ENCODE measurements at places on chromosomes 4 and X. TPM values are rescaled to one million over a fixed set of nuclear protein-coding genes. Genes with fewer than 3 reads are reported as not detected.

Gene TNMD
- 40.1 TPM for polyA plus RNA-seq

DNA sequence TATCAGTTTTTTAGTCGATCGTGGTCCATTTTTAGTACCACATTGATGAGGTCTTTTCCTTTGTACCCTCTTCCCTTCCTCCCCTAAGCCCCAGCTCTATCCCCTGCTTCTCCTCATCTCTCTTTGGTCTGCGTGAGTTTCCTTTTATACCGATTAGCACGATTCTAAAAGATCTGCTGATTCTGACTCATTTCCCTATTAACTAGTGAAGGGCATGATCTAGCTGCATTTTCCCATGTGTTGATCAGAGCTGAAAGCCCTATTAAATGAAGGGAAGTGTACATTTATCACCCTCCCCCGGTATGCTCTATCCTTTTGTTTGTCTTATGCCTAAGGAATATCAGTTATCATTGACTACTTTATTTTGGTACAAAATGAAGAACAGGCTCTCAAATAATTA is 181.7 kb upstream of the NPY2R start:
- no peak for DNase-seq

Gene SPANXD
- not detected for polyA plus RNA-seq

Gene GAGE12J
- polyA plus RNA-seq = not detected

Gene TMPRSS11B
- polyA plus RNA-seq = 0.08 TPM

GRCh38 chrX:23385242-23385641 is 50.6 kb downstream of the PTCHD1 start:
- no peak for DNase-seq

Gene SLC49A3
- 19.1 TPM for polyA plus RNA-seq

Gene MAPK10
- polyA plus RNA-seq = 2.8 TPM

- DNase-seq = no peak
These were observed 56.3 kb upstream of the NOCT start for GRCh38 chr4:138959097-138959815.

DNA sequence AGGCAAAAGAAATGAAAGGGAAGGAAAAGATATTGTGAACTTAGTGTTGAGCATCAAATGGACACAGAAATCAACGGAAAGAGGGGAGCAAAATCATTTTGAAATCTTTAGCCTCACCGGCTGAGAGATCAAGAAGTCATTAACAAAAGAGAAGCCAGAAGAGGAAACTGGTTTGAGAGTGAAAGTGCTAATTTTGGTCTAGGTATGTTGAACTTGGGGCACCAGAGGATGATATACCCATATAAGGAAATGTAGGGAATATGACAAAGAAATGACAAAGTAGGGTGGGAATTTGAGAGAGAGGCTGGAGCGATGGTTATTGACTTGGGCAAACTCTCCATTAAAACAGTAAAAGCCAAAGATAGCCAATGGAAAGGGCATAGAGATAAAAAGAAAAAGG is 183.4 kb upstream of the ATOH1 start:
- DNase-seq = no peak

DNA sequence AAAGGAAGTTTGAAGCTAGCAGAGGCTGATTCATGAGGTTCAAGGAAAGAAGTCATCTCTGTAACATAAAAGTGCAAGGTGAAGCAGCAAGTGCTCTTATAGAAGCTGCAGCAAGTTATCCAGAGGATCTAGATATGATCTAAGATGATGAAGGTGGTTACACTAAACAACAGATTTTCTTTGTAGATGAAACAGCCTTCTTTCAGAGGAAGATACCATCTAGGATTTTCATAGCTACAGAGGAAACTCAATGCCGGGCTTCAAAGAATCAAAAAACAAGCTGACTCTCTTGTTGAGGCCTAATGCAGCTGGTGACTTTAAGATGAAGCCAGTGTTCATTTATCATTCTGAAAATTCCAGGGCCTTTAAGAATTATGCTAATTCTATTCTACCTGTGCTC is 28.8 kb downstream of the NR0B1 start:
- DNase-seq = no peak

Gene GPR82
- polyA plus RNA-seq = 0.13 TPM

Gene ARHGAP36
- polyA plus RNA-seq = 522 TPM

GRCh38 chr4:128574706-128575105 is 234.8 kb upstream of the JADE1 start:
- no peak for DNase-seq

Gene CXorf49
- polyA plus RNA-seq = not detected

Gene PIN4
- polyA plus RNA-seq = 26.2 TPM

GRCh38 chr4:27024805-27025204 is 164.2 kb downstream of the STIM2 start:
- no peak for DNase-seq

Gene CTAG1B
- polyA plus RNA-seq = not detected

GRCh38 chr4:67886281-67886680 is 2.5 kb upstream of the TMPRSS11D start:
- no peak for DNase-seq

DNA sequence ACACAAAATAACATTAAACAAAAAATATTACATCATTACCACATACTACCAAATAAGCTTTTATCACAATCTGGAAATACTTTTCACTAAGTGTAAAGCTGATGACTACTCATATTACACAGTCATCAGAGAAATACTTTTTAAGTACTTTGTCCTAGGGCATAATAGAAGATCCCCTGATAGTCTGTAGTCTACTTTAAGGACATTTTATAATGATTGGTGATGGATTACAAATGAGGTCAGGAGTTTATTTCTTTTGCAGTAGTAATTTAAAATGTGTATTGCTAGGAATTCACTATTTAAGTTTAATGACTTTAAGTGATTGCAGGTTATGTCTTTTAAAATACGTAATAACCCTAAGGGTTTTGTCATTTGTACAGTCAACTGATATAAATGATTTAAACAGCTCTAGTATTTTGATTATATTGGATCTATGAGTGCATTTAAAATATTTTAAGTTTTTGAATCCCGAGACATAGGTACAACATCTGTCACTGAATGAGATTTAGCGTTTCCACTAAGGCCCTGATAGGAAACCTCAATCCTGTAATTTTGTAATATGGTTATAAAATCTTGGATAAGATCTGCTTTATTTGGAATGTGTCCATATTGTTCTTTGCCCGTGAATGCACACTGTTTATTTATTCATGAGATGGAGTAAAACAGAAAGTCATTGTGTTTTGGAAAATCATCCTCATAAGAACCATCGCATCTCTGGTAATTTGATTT is 189.5 kb downstream of the ARAP2 start:
- no peak for DNase-seq

DNA sequence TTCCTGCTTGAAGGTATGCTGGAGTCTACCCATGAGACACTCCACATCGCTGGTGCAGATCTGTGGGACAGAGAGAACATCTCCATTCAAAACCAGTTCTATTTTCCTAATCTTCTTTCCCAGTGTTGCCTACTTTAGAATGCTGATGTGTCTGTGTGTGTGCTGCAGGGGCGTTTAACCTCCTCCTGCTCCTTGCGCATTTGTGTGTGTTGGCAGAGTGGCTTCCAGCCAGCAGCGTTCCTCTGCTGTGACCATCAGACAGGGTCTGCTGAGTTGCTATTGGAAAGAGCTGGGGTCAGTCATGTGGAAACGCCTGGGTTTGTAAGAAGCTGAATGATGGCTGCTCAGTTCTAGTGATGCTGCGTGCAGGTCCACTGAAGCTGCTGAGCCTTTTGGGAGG is 223.6 kb downstream of the RBMX2 start:
- no peak for DNase-seq

GRCh38 chr4:150525321-150525868 is 56.6 kb upstream of the MAB21L2 start:
- DNase-seq = no peak

GRCh38 chr4:147786031-147786430 is 54.1 kb downstream of the ARHGAP10 start:
- no peak for DNase-seq

Gene CLDN22
- not detected for polyA plus RNA-seq

DNA sequence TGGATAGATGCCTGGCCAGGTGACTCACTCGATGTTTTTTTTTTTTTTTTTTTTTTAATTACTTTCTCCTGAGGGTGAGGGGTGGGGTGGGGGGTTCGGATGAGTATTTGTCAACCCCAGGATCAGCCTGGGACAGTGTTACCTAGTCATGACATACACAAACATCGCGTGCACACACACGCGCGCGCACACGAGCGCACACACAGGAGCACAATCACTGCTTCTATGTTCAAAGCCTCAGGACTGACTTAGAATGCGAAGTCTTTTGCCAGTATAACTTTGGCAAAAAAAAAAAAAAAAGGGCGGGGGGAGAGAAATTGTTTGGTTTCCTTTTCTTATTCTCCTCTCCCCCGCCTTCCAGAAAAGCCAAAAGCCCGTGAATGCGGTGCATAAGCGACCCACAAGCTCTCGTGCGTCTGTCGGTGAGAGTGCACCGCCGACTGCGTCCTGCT is 115.0 kb upstream of the TEX13C start:
- DNase-seq = peak; percentile 21

GRCh38 chrX:2781698-2782097 is 29.9 kb downstream of the XG start:
- DNase-seq = no peak

Gene SNCA
- 9.6 TPM for polyA plus RNA-seq

- peak; percentile 69 for DNase-seq
These were observed at the start of gene TMSB15A for GRCh38 chrX:102515975-102516941. Gene TMSB15A (minus strand): TSS chrX:102516739.

GRCh38 chrX:39551762-39552161 is 546.0 kb downstream of the BCOR start:
- DNase-seq = no peak

Gene SOD3
- polyA plus RNA-seq = 30.0 TPM

GRCh38 chr4:36761607-36762006 is 480.2 kb downstream of the DTHD1 start:
- DNase-seq = no peak

DNA sequence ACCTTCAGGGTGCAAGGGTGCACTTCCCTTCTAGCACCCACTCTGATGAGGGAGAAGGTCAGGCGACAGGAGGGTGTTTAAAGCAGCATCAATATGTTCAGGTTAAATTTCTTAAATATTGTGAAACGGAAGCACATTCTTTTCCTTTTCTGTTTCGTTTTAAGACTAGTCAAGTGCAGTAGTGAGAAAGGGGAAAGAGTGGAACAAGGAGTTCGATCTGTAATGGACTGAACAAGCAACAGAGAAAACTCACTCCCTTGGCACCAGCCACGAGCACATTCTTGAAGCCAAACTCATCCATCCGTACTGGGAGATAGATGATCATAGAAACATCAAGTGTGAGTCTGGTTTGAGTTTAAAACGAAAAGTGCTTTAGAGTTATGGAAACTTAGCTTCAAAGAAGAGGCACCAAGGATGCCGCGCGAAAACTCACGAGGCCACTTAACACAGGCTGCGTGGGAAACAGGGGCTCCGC is 815 bp downstream of the FAM53A start:
- DNase-seq = peak; percentile 33

Gene IL2RG
- 1.8 TPM for polyA plus RNA-seq

DNA sequence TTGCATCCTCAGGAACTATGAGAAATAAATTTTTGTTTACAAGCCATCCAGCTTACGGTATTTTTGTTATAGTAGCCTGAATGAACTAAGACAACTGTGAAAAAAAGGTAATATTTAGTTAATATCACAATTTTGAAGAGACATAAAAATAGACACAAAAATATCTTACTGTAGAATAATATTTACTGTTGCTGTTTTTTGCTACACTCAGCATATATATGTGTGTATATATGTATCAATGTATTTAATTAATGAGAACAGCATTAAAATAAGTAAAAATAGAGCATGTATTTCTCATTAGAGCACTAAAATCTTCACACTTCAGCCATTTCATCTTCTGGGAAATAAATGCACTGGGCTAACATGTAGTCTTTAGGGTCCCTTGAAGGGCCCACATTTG is 24.6 kb downstream of the PPP3CA start:
- no peak for DNase-seq

GRCh38 chr4:102299354-102300107 is 45.8 kb downstream of the SLC39A8 start:
- DNase-seq = peak; percentile 14

GRCh38 chr4:82508806-82509428 is 52.9 kb downstream of the TMEM150C start:
- peak; percentile 56 for DNase-seq

Gene MTCP1
- polyA plus RNA-seq = 14.7 TPM

Gene TSPAN6
- polyA plus RNA-seq = 24.8 TPM

Gene RRH
- polyA plus RNA-seq = 0.53 TPM

Gene LRCH2
- 3.8 TPM for polyA plus RNA-seq

DNA sequence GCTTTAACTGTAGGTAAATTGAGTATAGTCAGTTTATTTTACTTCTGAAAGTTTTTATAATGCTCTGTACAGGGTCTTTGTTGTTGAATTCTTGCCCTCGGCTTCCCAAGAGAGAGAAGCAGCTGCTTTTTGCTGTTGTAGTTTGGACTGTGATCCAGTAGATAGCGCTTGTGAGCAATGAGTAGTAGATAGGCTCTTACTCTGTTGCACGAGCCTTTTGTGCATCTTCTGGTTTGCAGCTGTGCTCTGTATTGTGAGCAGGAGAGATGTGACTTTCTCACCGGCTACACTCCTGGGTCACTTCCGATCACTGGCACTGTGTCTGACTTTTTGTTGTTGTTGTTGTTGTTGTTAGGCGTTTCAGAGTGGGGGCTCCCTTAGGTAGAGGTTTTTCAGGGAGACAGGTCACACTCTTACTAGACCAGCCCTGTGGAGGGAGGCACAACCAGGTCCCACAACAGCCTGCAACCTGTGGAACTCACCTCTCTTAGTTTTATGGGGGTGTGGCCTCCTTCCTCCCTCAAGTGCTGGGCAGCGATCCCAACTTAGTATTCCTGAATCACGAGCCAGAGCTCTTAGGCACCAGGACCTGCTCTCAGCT is 822.1 kb upstream of the GALNTL6 start:
- DNase-seq = no peak

Gene MAGEE2
- 0.35 TPM for polyA plus RNA-seq

DNA sequence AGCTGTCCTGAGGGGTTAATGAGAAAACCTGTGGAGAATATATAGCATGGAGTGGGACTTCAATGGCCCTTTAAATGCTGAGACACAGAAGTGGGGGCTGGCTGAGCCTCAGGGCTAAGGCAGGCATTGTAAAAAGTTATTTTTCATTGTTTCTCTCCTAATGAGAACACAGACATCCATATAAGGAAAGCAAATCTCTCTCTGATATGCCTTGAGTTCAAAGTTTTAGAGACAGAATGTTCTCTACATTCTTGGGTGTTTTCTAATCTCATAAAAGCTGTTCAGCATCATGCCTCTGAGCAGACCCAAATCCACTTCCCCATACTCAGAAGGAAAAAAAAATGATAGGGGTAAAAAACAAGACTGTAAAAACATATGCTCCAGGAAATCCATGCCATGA is 16.8 kb upstream of the RAB40A start:
- no peak for DNase-seq

GRCh38 chr4:83269256-83269655 is 15.3 kb downstream of the COQ2 start:
- DNase-seq = no peak

DNA sequence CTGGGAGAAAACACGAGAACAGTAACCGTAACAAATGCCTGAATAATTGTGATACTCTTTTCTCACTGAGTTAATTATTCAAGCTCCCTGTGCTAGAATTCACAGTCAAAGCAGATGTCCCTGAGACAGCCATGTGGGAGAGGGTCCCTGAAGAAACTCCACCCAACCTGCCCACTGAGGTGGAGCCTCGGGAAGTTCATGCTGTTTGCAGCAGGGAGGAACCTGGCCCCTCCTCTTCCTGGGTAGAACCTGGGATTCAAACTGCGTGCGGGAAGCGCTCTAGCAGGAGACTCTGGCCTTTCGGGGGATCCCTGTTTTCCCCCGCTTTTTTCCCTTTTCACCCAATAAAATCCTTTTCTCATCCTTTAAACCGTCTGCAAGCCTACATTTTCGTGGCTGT is 20.2 kb upstream of the RHOH start:
- DNase-seq = no peak

- peak; percentile 32 for DNase-seq
These were observed 354.7 kb upstream of the SPANXN4 start for GRCh38 chrX:142671036-142671435.

Gene RIPPLY1
- not detected for polyA plus RNA-seq

Gene EREG
- 0.10 TPM for polyA plus RNA-seq
